ENCODE measurements at places on chromosomes 12 and 14.

DNA sequence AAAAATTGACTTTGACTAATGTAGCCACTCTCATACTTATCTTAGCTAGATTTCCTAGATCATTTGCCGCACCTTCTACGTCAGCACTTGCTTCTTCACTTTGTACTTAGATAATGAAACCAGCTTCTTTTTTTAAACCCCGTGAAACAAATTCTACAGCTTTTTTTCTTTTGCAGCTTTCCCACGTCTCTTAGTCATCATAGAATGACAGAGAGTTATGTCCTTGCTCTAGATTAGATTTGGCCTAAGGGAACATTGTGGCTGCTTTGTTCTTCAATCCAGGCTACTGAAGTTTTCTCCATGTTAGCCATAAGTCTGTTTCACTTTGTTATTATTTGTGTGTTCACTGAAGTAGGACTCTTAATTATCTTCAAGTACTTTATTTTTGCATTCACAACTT lies 94.9 kb downstream of the SLCO1A2 start:
- DNase-seq, result no peak

DNA sequence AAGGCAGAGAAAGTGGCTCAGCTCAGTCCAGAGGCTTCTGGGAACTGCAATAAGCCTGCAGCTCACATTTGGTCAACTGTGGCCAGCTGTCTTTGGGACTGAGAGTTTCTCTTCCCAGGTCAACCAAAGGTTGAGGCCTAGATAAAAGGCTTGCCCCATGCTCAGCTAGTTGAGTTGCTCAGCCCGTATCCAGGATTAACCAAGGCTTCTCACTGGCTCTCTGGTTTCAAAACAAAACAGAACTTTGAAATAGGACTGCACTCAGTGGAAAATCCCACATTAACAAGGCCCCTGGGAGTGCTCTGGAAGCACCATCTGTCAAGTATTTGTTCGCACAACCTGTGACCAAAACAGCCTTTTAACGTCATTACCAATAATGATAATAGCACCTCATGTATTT lies 40.3 kb upstream of the NUAK1 start:
- peak; percentile 74 for DNase-seq

GRCh38 chr12:121803861-121804416 lies at the start of gene SETD1B:
Gene SETD1B (plus strand): TSS chr12:121804009. CDS start chr12:121804738, 729 bp downstream.
- peak; percentile 47 for DNase-seq

DNA sequence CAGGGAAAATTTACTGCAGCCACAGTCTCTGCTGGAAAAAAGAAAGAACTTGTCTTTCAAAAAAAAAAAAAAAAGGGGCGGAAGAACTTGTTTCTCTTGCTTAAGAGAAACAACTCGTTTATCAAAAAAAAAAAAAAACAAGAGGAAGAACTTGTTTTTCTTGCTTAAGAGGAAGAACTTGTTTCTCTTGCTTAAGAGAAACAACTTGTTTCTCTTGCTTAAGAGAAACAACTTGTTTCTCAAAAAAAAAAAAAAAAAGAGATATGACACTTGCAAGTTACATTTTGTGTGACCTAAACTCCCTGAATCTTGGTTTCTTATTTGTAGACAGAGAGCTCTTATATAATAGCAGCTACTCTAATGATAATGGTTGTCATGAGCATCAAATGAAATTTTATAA lies 44.7 kb upstream of the USP15 start:
- DNase-seq, result no peak

GRCh38 chr12:94099632-94100031 lies 48.7 kb upstream of the PLXNC1 start:
- DNase-seq, result no peak

DNA sequence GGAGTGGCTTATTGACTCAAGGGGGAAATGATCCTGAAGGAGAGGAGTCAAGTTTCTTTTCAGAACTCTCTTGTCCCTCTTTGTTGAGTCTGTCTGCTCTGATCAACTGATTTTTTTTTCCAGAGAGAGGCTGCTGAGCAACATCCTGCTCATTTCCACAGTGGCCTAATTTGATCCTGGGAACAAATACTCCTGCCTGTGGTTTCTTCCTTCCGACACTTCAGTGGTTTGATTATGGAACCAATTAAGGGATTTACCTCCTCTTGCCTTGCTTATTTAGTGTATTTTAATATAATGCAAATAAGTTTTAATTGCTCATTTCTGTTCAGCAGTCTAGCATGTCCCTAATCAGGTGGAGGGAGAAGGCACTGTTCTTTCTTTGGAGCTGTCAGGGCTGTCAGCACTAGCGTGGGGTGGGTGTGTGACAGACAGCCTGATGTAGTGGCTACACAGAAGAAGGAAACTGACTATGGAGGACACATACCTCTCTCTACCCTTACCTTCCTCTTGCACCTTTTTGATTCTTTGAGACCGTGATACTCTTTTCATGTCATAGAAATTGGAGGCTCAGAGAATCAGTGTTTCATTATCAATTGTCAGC lies 344.9 kb upstream of the STXBP6 start:
- no peak for DNase-seq

DNA sequence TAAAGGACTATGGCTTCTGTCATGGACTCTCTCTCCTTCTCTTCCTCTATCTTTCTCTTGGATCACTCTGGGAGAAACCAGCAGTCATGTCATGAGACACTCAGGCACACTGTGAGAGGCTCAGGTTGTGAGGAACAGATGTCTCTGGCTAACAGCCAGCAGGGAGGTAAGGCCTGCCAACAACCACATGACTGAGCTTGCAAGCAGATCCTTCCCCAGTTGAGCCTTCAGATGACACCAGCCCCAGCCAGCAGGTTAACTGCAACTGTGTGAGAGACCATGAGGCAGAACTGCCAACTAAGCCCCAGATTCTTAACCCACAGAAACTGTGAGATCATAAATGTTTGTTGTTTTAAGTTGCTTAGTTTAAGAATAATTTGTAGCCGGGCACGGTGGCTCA lies 90.6 kb downstream of the VCPKMT start:
- DNase-seq, result peak; percentile 18

DNA sequence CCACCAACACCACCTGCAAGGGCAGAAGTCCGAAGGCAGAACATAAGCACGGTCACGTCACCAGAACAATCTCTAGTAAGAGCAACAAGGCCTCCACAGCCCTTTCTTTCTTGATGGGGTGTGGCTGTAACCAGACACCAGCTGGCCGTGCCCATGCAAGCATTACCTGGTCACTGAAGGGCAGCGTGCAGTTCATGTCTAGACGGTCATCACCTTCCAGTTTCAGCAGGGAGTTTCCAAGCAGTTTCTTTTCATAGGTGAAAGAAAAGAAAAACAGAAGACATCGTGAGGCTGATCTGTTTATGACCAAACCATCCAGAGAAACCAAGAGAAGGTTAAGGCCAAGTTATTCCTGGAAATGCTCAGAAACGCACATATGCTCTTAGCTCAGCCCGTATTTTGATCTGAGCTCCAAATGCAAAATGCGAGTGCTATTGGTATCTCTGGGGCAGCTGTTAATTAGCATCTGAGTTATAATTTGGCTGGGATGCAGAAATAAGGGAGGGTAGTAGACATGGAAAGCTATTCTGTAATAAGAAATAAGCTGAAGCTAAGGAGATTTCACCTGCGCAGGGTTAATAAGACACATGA lies 42.5 kb downstream of the PRKAB1 start:
- DNase-seq, result no peak

GRCh38 chr12:93679308-93679925 lies 2.2 kb downstream of the CRADD start:
- no peak for DNase-seq

DNA sequence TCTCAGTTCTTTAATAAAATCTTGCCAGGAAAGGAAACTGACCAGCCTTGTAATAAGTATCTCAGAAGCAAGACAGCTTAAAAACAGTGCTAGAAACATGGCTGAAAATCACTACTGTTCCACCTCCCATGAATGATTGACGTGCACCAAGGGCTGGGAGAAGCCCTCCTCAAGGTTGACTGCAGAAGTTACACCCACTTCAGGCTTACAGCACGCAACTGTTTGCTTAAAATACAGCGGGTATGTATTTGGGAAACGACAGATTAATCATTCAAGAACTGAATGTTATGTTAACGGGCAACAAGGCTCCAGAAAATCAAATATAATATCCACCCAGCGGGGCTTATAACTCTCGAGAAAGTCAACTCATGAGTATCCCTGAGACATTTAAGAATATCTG lies 22.1 kb downstream of the PRKD1 start:
- DNase-seq, result no peak

DNA sequence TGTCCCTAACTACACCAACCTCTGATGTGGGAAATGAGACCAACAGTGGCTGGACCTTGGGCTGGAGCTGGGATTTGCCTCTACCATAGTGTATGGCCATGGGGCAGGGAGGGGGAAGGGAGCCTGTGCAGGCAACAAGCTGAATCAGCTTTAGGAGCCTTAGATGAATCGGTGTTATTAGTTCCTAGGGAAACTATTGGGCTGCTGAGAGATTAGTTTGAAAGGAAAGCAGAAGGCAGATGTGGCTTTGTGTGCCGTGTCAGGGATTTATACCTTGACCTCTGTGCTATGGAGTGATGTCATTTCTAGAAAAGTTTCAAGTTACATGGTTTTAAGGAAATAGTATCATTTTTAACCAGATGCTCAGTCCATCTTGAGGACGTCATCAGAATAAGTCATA lies 19.5 kb upstream of the GAS2L3 start:
- peak; percentile 76 for DNase-seq

DNA sequence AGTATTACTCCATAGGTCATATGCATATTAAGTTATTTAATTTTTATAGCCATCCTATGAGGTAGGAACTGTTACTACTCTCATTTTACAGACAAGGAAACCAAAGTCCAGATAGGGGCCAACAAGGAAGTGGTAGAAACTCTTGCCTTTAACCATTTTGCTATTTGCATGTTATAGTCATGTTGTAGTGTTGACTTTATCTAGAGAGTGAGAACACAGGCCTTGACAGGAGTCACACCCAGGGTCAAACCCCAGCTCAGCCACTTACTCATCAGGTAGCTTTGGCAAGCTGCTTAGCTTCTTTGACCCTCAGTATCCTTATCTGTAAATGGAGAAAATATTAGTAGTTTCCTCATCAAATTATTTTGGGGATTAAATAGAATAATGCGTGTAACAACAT lies 156.2 kb downstream of the CAND1 start:
- DNase-seq, result no peak

- DNase-seq, result no peak
Observed at GRCh38 chr12:27012239-27012981, 1.8 kb downstream of the TM7SF3 start.

- no peak for DNase-seq
Observed at GRCh38 chr14:102929241-102930137, 7.0 kb downstream of the AMN start.

DNA sequence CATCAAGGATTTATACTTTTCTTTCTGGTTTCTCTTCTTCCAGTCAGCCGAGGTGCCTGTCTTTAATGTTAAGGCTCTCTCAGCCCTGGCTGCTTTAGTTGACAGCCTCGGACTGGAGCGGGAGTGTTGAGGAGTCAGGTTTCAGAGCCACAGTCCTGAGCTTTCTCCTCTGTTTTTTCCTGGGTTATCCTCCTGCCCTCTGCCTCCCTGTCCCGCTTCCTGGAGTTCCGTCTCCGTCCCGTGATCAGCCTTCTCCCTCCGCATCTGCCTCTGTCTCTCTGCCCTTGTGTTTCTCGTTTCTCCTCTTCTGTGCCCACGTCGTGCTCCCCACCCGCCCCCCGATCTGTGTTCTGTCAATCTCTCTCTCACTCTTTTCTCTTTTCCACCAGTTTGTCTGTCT lies 33.0 kb downstream of the IQSEC3 start:
- no peak for DNase-seq

DNA sequence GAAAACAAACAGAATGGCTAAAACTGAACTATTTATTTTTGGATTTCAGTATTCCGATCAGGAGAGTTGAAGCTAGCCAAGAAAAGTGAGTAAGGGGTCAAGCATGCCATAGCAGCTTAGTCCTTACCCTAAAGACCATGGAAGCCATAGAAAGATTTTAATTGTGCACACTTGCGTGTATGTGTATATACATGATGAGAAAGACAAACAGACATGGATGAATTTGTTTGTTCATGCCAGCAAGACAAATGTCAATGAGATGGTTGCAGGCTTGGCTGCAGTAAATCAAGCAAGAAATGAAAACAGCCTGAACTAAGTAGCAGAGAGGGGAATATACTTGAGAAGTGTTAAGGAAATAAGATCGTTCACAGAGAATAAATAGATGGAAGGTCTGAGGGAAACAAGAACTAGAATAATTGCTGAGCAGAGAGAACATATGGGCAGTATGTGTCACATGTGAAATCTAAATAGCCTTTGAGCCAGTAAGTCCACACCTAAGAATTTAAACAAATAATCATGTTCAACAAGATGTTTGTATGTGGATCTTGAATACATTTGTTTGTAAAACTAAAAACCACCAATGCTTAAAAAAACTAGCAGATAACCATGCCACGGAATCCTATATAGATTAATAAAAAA lies 14.8 kb downstream of the SNW1 start:
- no peak for DNase-seq

GRCh38 chr12:132536102-132536876 lies 46.3 kb downstream of the FBRSL1 start:
- DNase-seq, result no peak

GRCh38 chr14:59707778-59708561 lies 131.4 kb upstream of the CCDC175 start:
- no peak for DNase-seq
